Sciatic nerve (tissue), 2 donors: ENCODE measurements at places on chromosomes 1 and 21.
A peak's percentile ranks its signal among the peaks of the same experiment; 100 is the strongest.

DNA sequence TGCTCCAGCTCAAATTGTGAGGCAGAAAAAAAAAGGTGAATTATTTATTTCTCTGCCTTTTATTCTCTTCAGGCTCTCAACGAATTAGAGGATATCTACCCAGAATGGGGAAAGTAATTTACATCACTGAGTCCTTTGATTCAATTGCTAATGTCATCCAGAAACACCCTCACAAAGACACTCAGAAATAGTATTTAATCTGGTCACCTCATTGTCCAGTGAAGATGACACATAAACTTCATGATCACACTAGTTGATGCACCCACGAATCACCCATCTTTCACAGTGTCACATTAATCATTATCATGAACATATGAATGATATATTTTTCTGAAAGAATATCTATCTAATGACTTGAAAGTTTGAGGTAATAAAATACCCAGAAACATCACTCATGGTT, 868.5 kb downstream of the BRINP3 start:
- DNase-seq = no peak

DNA sequence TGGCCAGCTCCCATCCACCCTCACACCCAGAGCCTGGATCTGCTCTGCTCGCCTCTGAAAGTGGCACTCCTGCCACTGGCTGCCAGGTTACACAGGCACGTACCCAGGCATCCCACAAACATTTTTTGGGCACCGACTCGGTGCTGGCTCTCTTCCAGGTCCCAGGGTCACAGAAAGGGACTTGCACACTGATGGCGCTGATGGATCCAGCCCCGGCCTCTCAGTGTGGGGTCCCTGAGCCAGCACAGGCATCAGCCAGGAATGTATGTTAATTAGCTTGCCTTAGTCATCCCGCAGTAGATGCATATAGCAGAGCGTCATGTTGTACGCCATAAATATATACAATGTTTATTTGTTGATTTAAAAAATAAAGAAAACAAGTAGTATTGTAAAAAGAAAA, 537.2 kb downstream of the NPHP4 start:
- no peak for DNase-seq

DNA sequence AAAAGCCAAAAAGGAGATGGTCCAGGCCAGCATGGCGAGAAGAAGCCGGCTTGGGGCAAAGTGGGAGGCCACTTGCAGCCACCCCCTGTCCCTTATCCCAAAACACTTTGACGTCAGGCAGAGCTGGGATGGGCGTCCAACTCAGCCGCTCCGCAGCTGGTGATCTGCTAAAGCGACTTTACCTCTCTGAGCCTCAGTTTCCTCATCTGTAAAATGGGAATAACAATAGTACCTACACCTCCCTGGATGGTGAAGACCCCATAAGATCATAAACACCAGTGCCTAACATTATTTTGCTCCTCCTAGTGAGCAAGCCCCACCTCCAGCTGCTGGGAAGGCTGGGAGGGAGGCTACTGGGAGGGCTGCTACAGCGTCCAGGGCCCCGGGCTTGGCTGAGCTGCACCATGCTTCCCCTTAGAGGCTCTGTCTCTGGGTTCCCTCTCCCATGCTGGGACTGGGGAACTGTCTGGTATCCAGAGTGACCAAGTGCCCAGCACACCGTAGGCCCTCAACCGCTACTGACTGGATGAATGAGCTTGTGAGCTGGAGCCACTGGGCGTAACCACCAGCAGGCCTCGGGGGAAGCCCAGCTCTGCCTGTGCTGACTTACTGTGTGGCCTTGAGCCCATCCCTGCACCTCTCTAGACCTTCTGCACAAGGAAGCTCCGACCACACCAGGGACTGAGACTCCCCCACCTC, 18.3 kb downstream of the IFFO2 start:
- no peak for DNase-seq

DNA sequence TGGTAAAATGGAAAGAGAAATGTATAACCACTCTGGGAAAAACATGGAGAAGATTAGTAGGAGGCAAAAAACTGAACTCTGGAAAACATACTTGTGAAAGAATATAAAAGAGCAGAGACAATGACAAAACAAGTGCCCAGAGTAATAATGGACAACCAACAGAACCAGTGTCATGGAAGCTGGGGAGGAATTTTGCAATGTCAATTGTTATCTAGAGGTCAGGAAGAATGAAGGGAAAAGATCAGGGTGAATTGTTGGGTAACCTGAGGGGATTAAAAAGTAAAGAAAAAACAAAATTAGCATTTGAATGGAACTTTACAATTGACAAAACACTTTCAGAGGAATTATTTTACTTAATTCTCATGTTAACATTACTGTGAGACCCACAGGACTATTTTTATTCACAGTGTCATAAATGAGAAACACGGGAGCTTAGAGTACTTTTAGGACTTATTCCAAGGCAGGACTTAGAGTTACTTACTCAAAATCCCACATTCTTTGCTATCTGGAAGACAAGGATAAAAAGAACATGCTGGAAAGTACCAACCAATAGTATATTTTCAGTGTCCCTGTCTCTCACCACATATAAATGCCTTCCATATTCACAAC, 19.5 kb downstream of the JAM2 start:
- DNase-seq = no peak

DNA sequence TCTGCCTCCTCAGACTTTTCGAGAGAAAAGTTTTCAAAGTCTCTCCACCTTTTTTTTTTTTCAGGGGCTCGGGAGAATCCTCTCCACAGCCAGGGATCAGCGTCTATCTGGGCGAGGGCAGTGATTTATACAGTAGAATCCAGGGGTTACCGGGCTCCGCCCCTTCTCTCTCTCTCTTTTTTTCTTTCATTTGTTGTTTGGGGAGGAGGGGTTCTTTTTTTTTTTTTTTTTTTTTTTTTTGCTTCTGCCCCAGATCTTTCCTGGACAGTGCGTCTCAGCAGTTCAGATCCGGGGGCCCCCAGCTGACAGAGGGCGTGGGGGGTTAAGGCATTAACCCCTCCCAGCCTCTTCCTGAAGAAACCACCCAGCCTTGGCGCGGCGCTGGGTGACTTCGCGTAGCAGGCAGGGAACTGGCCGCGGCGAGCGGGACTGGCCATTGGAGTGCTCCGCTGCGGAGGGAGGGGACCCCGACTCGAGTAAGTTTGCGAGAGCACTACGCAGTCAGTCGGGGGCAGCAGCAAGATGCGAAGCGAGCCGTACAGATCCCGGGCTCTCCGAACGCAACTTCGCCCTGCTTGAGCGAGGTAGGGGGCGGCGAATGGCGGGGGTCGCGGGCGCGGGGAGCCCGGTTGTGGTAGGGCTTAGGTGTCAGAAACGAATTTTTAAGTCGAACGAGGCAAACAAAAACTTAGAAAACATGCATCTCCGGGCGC, at the start of gene S1PR1:
TSS of gene S1PR1 (plus strand) at position 504 of the 713 bp plus-strand sequence. CDS start 1,966 bp downstream, outside the sequence.
- DNase-seq = peak; percentile 72

- peak; percentile 78 for DNase-seq
These were observed 1.7 kb downstream of the PLEKHG5 start for GRCh38 chr1:6489799-6490180.

DNA sequence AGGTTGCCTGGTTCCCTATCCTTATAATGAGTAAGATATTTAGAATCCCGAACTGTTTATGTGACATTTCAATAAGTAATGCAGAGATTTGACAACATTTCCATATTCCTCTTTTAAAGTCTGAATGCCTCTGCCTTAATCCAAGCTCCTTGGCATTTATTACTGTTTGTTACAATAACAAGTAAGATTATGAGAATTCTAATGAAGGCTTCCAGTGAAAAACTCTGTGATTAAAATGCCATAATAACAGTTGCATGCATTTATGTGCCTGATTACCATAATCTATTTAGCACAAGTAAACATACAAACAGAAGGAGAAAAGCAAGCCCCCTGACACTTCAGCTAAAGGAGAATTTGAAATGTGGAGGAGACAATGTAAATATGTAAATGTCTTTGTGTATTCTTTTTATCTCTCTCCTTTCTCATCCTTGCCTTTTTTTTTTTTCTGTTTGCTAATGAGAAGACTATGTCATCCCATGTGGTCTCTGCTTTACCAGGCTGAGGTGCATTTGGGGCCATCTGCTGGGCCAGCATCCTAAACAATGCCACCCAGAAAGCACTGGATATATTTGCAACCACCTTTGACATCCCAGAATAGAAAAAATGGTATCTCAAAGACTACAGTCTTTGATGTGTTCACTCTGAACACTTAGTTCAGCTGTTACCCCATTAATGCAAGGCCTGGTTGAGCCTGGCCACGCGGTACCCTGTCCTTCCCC, 17.2 kb upstream of the OLIG2 start:
- no peak for DNase-seq

DNA sequence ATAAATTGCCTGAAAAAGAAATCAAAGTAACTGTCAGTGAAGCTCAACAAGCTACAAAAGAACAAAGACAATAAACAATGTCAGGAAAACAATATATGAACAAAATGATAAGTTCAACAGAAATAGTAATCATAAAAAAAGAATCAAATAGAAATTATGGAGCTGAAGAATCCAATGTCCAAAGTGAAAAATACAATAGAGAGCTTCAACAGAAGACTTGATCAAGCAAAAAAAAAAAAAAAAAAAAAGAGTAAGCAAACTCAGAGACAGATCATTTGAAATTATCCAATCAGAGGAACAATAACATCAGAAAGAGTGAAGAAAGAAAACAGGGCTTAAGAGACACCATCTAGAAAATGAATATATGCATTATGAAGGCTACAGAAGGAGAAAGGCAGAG, 251.4 kb upstream of the SAMSN1 start:
- DNase-seq = no peak

DNA sequence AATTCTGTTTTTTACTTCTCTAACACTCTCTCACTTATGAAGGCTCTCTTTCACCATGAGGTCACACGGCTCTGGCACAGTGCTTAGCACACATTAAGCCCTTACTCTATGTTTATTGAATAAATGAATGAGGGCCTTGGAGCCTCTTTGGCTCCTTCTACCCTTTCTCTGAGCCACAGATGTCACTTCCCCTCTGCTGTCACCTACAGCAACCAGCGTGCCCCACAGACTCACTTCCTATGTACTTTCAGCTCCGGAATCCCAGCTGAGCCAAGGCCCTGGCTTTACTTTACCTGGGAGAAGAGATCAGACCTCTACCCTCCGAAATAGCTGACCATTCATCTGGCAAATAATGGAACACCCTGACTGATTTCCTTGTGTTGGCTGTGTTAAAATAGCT, 53.7 kb upstream of the HMCN1 start:
- DNase-seq = no peak

- DNase-seq = no peak
These were observed 63.3 kb downstream of the UCK2 start for GRCh38 chr1:165890684-165891083.

- no peak for DNase-seq
These were observed 2.0 kb downstream of the CR1 start for GRCh38 chr1:207497941-207498340.

- DNase-seq = no peak
These were observed 22.5 kb upstream of the C1QA start for GRCh38 chr1:22613951-22614350.

GRCh38 chr1:201754353-201754752, 74.6 kb upstream of the IPO9 start:
- DNase-seq = no peak

DNA sequence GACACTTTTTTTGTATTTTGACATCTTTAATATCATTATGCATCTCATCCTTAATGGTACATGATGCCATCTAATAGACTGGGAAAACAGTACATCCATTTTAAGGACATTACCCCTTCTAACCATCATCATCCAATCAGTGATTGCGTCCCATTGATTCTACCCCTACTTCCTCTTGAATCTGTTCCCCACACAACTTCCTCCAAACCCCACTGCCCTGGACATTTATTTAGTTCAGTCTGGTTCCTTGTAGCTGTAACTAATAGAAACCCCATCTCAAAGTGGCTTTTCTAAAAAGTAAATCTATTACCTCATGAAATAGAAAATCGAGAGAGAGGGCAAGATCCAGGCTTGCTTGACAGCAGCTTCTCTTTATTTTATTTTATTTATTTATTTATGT, 2.1 kb upstream of the ITLN1 start:
- DNase-seq = no peak

GRCh38 chr1:32073299-32074229, 825 bp downstream of the TMEM39B start:
- DNase-seq = no peak

DNA sequence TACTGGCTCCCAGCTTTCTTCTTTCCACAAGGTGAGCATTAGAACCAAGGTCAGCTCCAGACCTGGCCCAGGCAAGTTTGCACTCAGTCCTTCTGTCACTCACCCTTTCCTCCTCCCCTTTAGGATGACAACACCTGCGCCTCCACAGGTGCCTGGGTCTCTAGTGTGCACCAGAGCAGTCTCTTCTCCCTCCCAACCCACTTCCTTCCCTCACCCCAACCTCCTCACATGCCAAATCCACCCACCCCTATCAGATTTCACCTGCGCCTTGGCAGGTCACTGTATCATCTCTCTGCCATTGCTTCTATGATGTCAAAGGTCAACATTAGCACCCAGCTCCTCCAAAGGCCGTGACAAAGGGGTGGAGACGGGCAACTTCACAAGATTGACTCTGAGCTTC, 38.0 kb downstream of the LBR start:
- no peak for DNase-seq

DNA sequence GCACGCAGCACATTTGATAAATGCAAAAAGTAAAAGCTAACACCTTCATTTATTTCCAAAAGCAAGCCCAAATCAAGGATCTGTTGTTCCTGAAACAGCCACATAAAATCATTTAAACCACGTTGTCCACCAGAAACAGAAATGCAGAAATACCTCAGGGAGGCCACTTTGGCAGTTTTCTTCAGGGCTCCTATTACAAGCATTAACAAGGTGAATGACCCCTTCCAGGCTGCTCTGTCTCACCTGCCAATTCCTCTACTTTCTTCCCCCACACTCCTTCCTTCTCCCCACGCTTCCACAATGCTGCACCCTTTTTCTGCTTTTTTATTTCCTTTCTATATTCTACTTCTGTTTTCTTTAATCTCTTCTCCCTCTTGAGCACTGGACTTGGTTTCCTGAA, 55.0 kb upstream of the PTGFRN start:
- DNase-seq = no peak

DNA sequence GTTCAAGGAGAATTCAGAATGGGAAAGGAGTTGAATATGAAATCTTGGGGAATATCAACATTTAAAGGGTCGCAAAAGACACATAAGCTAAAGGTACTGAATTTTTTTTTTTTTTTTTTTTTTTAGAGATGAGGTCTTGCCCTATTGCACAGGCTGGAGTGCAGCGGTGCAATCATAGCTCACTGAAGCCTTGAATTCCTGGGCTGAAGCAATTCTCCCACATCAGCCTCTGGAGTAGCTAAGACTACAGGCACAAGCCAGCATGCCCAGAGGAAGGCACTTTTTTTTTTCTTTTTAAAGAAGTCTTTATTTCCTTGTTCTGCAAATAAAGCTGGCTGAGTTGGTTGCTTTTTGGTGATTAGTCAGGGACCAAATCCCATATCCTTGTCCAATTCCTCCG, 44.1 kb upstream of the RAB3GAP2 start:
- DNase-seq = no peak

- DNase-seq = no peak
These were observed 100.3 kb upstream of the BARHL2 start for GRCh38 chr1:90817399-90817798.

DNA sequence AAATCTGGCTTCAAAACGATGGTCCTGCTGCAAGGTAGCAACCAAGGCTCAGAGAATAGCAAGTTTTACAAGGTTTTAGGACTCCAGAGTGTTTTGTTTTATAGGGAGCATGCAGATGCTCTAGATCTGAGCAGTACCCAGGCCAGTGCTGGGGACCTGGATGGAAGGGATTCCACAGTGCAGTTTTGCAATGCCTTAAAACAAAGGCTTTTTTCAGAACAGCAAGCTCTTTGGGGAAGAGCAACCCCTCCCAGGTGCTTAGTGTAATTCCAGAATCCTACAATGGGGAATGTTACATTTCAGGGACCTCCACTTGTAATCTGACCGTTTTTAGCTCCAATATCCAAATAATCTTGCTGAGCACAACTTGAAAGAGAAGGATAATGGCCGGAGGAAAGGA, 6.7 kb downstream of the ROR1 start:
- DNase-seq = no peak
